ENCODE measurements at places on chromosomes 16 and 17.

GRCh38 chr17:76000755-76001521 is at the start of gene CDK3:
Gene CDK3 (plus strand): TSS chr17:76000855. CDS start chr17:76001426, 571 bp downstream.
- H3K36me3 ChIP-seq = peaks cover 3% of the 10 kb centered on the region
- no peak within 1 kb of the TSS for H3K27ac ChIP-seq
- no peak within 1 kb of the TSS for H3K4me3 ChIP-seq
- no peak for DNase-seq

DNA sequence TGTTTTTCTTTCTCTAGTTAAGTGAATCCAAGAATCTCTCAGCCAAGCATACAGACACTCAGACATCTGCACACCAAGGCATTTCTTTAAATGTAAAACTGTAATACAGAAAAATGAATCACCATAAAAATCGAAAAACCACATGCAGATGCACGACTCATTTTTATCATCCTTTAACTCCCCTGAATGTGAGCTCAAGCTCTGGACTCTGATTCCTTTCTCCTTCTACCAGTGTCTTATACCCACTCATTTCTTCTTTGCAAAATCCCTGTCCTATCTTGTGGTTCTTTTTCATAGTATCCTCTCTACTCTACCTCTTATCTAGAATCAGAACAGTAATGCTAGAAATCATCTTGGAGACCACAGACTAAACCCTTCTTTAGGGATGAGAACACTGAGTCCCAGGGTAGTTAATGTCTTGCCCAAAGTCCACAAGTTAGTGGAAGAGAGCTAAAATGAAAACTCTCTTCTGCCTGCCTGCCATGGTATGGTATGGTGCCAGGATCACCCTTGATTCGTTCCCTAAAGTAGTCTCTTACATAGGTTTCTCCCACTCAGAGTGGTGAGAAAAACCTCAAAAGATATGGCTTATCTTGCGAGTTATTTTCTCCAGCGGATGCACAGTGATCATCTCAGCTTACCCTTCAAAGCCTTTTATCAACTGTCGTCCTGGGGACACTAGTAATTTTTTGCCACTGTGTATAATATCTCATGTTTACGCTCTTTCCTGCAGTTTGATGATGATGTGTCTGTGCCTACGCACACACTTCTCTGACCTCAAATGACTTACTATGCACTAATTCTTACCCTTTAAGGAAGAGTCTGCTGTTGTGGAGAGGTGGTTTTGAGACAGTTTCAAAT is 30.2 kb downstream of the BRD7 start:
- no peak overlapping the region for H3K4me3 ChIP-seq
- H3K36me3 ChIP-seq = peaks cover 13% of the 10 kb centered on the region
- DNase-seq = no peak
- H3K4me1 ChIP-seq = peaks cover 23% of the 10 kb centered on the region

- no peaks in the 10 kb centered on the region for H3K27me3 ChIP-seq
- no peak overlapping the region for H3K27ac ChIP-seq
- H3K4me3 ChIP-seq = no peak overlapping the region
- no peak for DNase-seq
These were observed 2.8 kb downstream of the TBC1D10B start for GRCh38 chr16:30367349-30368009.

DNA sequence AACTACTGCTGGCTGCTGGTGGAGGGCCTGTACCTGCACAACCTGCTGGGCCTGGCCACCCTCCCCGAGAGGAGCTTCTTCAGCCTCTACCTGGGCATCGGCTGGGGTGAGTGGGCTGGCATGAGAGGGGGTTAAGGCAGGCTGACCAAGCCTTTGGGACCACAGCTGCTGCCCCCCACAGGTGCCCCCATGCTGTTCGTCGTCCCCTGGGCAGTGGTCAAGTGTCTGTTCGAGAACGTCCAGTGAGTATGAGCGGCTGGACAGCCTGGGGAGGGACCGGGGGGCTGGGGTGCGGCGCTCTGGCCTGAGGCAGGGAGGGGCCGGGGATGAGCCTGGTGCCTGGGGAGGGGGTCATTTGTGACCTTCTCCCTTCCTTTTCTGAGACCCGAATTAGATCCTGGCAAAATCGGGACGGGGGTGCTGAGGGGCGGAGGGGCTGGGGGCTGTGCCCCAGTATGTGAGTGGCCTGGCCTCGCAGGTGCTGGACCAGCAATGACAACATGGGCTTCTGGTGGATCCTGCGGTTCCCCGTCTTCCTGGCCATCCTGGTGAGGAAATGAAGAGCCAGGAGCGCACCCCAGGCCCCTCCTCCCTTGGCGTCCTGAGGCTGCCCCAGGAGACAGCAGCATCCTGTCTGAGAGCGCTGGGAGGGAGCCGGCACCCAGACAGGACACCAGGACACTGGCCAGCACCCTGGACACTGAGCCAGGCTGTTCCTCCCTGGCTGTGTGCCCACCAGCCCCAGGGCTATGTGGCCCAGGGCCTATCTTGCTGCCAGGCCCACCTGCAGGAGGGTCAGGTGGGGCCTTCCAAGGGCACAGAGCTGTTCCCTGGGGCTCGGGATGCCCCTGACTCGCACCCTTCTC is 8.0 kb downstream of the GCGR start:
- no peak for DNase-seq
- H3K27ac ChIP-seq = no peak overlapping the region
- no peak overlapping the region for H3K4me3 ChIP-seq
- peaks cover 6% of the 10 kb centered on the region for H3K27me3 ChIP-seq

DNA sequence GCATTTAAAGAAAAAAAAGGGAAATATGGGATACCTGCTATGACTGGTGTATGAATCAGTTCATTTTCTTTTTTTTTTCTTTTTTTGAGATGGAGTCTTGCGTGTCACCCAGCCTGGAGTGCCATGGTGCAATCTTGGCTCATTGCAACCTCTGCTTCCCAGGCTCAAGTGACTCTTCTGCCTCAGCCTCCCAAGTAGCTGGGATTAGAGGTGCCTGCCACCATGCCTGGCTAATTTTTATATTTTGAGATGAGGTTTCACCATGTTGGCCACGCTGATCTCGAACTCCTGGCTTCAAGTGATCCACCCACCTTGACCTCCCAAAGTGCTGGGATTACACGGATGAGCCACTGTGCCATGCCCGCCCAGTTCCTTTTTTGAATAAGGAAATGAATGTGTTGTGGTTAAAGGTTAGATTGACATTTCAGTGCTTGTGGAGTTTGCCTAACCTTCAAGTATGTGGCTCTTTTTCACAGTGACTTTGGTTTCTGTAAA is 7.7 kb downstream of the HAPSTR1 start:
- no peaks in the 10 kb centered on the region for H3K27me3 ChIP-seq
- peaks cover 60% of the 10 kb centered on the region for H3K4me1 ChIP-seq
- no peak overlapping the region for H3K27ac ChIP-seq

- peaks cover 17% of the 10 kb centered on the region for H3K36me3 ChIP-seq
- H3K27me3 ChIP-seq = no peaks in the 10 kb centered on the region
- H3K27ac ChIP-seq = peak within 1 kb of the TSS; percentile 78
- peaks cover 12% of the 10 kb centered on the region for H3K4me1 ChIP-seq
These were observed at the start of gene EXOC7 for GRCh38 chr17:76103274-76104139. Gene EXOC7 (minus strand): TSS chr17:76103787. CDS start chr17:76103692, 95 bp downstream.

DNA sequence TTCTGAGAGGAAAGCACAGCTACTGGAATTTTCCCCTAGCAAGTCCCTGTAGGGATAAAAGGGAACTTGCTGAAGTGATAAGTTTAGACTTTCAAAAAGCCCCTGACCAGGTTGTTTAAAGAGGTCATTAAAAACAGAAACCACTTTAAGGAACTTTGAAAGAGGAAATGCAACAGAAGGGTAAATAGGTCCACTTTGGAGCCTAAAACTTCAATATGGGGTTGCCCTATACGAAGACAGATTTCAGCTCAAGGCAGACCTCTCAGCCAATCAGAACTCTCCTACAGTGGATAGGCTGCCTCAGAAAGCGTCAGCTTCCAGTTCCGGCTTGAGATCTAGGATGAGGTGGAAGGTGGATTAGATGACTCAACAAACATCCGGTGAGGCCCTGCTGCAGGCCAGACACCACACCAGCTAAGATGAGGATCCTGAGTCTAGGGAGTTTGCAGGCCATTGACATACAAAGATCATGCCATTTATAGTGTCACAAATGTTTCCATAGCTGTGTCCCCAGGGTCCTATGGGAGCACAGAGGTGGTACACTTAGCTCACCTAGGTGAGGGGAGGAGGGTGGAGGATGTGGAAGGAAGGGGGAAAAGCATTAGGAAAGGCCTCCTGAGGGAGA is 7.9 kb upstream of the MFSD6L start:
- peaks cover 6% of the 10 kb centered on the region for H3K4me1 ChIP-seq
- no peak overlapping the region for H3K27ac ChIP-seq
- DNase-seq = no peak
- no peak overlapping the region for H3K4me3 ChIP-seq
- H3K27me3 ChIP-seq = no peaks in the 10 kb centered on the region

- no peak for DNase-seq
- no peaks in the 10 kb centered on the region for H3K27me3 ChIP-seq
- H3K27ac ChIP-seq = no peak overlapping the region
- H3K4me3 ChIP-seq = no peak overlapping the region
These were observed 299.8 kb upstream of the PSMD7 start for GRCh38 chr16:73996624-73997339.

GRCh38 chr16:11400076-11400475 is 54.8 kb downstream of the RMI2 start:
- no peaks in the 10 kb centered on the region for H3K36me3 ChIP-seq
- no peak overlapping the region for H3K27ac ChIP-seq
- no peak for DNase-seq
- H3K4me3 ChIP-seq = no peak overlapping the region
- no peaks in the 10 kb centered on the region for H3K4me1 ChIP-seq

- peak overlapping the region; percentile 68 for H3K27ac ChIP-seq
- DNase-seq = peak; percentile 2
- no peaks in the 10 kb centered on the region for H3K27me3 ChIP-seq
- peak overlapping the region; percentile 71 for H3K4me3 ChIP-seq
- peaks cover 2% of the 10 kb centered on the region for H3K36me3 ChIP-seq
These were observed 652 bp downstream of the VPS35L start for GRCh38 chr16:19555938-19556771.

DNA sequence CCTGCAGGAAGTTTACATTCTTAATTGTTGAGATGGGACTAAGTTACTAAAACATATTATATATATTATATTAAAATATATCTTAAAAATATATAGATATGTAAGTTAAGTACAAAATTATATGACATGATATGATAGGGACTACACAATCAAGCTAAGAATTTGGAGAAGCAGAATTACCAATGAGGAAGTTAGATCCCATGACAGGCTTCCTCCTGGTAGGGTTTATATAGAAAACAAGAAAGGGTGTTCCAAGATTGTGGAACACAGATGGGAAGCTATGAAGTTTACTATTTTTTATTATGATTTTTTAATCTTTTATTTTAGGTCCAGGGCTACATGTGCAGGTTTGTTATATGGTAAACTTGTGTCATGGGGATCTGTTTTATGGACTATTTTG is 260.8 kb upstream of the ZFHX3 start:
- no peaks in the 10 kb centered on the region for H3K27me3 ChIP-seq
- H3K4me3 ChIP-seq = no peak overlapping the region
- no peak for DNase-seq
- no peaks in the 10 kb centered on the region for H3K36me3 ChIP-seq
- H3K4me1 ChIP-seq = no peaks in the 10 kb centered on the region

DNA sequence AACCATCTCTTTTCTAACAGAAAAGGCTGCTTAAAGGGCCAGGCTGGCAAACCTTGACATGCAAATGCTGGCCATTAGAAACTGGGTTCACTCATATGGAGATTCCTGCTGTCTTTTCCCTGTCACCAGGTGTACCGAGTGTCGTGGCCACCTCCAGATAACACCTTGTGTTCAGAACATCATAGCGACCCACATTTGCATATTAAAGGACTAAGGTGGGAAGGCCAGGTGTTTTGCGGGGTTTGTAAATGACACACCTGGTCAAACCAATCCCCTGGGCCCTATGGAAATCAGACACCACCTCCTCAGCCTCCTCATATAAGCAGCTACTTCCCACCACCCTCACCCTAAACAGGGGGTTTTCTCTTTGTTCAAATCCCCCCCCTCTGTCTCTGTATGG is 2.5 kb upstream of the AIPL1 start:
- H3K27me3 ChIP-seq = no peaks in the 10 kb centered on the region
- no peak for DNase-seq
- no peaks in the 10 kb centered on the region for H3K4me1 ChIP-seq
- H3K4me3 ChIP-seq = no peak overlapping the region
- no peak overlapping the region for H3K27ac ChIP-seq

DNA sequence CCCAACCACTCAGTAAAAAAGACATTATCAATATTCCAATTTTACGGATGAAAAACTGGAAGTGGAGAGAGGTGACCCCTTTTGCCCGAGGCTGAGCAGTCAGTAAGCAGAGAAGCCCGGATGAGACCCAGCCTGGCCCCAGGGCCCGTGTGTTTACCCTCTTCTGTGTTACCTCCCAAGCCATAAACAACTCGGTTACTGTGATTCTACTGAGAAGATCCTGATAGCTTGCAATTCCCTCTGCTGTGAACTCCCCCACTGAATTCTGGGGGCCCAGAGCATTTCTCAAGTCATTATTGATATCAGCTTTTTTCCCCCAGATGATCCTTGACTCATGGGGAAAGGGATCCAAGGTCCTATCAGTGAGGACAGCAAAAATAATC is 482.6 kb upstream of the ERCC4 start:
- H3K27ac ChIP-seq = no peak overlapping the region
- H3K27me3 ChIP-seq = no peaks in the 10 kb centered on the region
- H3K4me1 ChIP-seq = no peaks in the 10 kb centered on the region
- no peak overlapping the region for H3K4me3 ChIP-seq
- no peak for DNase-seq

GRCh38 chr17:71585540-71585939 is 535.3 kb upstream of the SOX9 start:
- H3K4me1 ChIP-seq = no peaks in the 10 kb centered on the region
- no peak for DNase-seq
- H3K27me3 ChIP-seq = no peaks in the 10 kb centered on the region
- no peak overlapping the region for H3K4me3 ChIP-seq
- no peaks in the 10 kb centered on the region for H3K36me3 ChIP-seq

DNA sequence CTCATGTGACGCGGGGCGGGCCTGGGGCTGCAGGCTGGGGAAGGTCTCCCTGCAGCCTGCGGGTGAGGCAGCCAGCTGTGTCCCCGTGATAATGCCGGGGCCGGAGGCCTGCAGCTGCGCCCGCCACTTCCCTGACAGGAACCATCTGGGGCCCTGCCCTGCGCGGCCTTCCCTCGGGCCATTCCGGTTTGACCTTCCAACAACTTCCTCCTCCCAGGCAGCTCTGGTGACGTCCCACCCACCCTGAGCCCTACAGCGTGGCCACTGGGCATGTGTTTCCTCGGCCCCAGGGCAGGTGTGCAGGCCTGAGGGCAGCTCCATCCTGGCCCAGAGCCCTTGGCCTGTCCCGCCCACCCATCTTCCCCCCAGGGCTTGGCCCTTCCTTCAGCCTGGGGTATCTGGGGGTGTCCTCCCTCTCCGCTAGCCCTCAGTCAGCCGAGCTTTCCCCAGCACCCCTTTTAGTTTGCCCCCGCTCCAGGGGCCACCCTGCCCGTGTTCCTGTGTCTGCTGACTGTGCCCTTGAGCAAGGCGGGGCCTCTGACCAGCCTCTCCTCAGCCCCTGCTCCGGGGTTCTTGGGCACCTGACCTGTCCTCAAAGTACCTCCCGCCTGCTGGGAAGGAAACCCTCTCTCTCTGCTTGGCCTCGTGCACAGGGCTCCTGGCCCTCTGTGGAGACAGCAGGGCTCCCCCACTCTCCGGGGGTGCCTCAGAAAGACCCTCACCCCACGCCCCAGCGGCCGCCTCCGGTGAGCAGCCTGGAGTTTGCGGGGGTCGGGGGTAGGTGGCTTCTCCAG is at the start of gene CBFA2T3:
Gene CBFA2T3 (minus strand): TSS at position 190 of the 794 bp plus-strand sequence. CDS start 400 bp downstream, outside the sequence.
- no peaks in the 10 kb centered on the region for H3K36me3 ChIP-seq
- H3K4me3 ChIP-seq = no peak within 1 kb of the TSS
- no peak within 1 kb of the TSS for H3K27ac ChIP-seq
- DNase-seq = no peak

All from effector memory CD4-positive, alpha-beta T cell (primary cell).